M059J (cell line): ENCODE measurements at places on chromosomes 2 and 18. TPM values are rescaled to one million over a fixed set of nuclear protein-coding genes. Genes with fewer than 3 reads are reported as not detected.

- no peak for DNase-seq
Observed at GRCh38 chr18:61334491-61334850, 1.2 kb downstream of the CDH20 start.

GRCh38 chr18:67553437-67553836 lies 36.9 kb upstream of the DSEL start:
- peak; percentile 20 for DNase-seq

GRCh38 chr2:1049691-1050090 lies 99.0 kb downstream of the SNTG2 start:
- peak; percentile 47 for DNase-seq

- no peak for DNase-seq
Observed at GRCh38 chr2:127843677-127844076, 14.3 kb downstream of the POLR2D start.

VIL1 gene
- not detected in 2 replicates for total RNA-seq

SLC16A14 gene
- 0.42 and 0.81 TPM in 2 replicates for total RNA-seq

- no peak for DNase-seq
Observed at GRCh38 chr2:161107265-161107664, 53.0 kb upstream of the TANK start.

DNA sequence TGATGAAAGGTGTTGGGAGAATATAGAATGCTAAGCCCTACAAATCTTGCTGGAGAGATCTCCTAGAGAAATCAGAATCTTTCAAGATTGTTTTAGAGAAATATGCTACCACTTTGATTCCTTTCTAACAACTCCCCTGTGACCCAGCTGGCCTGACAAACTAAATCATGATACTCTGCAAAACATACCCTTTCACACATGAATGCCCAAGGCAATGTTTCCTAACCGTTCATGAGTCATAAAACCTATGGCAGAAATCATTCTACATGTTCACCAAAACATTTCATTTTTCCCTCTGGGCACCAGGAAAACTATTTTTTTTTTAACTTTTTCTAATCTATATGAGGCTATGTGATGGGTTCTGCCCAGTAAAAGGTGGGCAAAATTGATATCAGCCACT lies 77.8 kb upstream of the SETBP1 start:
- DNase-seq: peak; percentile 87

DNA sequence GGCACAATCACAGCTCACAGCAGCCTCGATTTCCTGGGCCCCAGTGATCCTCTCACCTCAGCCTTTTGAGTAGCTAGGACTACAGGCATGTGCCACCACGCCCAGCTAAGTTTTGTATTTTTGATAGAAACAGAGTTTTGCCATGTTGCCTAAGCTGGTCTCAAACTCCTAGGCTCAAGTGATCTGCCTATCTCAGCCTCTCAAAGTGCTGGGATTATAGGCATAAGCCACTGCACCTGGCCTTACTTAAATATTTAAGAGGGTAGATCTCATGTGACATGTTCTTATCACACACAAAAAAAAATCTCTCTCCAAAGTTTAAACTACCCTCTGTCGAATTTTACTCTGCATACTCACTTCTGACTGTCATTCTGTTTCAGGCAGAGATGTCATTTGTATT lies 75.4 kb upstream of the CHRNA1 start:
- no peak for DNase-seq

GRCh38 chr2:46079985-46080560 lies 217.1 kb upstream of the EPAS1 start:
- DNase-seq: no peak

MAPRE2 gene
- 42.9 and 57.5 TPM in 2 replicates for total RNA-seq

- peak; percentile 86 for DNase-seq
Observed at GRCh38 chr18:715626-716025, 3.2 kb upstream of the ENOSF1 start.

DNA sequence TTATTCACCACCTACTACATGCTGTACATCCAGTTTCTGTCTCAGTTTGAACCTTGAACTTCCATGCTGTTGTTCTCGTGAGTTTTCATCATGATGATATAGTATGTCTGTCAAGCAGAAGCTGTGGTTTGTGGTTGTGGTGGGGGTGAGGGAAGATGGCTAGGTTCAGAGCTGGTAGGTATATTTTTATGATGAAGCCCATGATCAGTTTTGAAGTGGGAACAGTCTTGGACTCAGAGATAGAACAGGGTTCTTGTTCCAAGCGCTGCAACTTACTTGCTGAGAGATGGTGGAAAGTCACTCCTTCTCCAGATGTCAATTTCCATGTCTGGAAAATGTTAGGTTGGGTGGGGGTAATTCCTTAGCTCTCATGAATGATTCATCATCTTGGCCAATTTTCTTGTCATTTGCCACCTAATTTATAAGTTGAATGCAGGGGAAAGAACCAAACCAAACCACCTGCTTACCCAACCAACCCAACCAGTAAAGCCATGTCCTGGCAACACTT lies 21.6 kb downstream of the PMAIP1 start:
- DNase-seq: peak; percentile 83

- DNase-seq: no peak
Observed at GRCh38 chr2:152126664-152127063, 27.8 kb upstream of the CACNB4 start.

GRCh38 chr2:238926761-238927611 lies 79.1 kb downstream of the TWIST2 start:
- DNase-seq: no peak

DSG2 gene
- total RNA-seq: 0.34 TPM in 1 of 2 replicates, not detected in the other

DNA sequence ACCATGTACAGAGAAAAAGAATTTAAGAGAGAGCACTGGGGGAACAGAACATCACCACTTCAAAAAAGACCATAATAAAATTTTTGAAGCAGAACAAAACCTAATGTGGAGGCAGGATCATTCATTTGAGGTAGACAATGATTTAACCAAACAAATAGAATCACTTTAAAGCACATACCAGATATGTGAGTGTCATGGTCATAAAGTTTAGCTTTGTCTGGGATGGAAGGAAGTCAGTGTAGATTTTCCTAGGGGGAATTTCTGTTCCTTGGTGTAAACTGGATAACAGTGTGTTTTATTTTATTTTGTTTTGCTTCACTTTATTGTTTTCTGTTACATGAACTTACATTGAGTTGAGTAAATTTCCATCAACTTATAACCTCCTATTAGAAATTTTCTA lies 120.8 kb downstream of the CRIM1 start:
- peak; percentile 70 for DNase-seq

ACMSD gene
- not detected in 2 replicates for total RNA-seq

- no peak for DNase-seq
Observed at GRCh38 chr2:117137371-117137770, 677.1 kb upstream of the DDX18 start.

GRCh38 chr2:27245626-27246025 lies 17.2 kb downstream of the SLC30A3 start:
- no peak for DNase-seq

CD8B2 gene
- 0.10 TPM in 1 of 2 replicates, not detected in the other for total RNA-seq
